ENCODE measurements at places on chromosomes 3 and 15. TPM values are rescaled to one million over a fixed set of nuclear protein-coding genes. Genes with fewer than 3 reads are reported as not detected.

BNC1 gene
- 0.47 TPM for total RNA-seq

CACNA2D2 gene
- not detected for total RNA-seq

NANOGP8 gene
- not detected for total RNA-seq

DOCK3 gene
- 0.12 TPM for total RNA-seq

WDR93 gene
- not detected for total RNA-seq

CDV3 gene
- total RNA-seq, result 135 TPM

SV2B gene
- 0.12 TPM for total RNA-seq

KNSTRN gene
- 10.5 TPM for total RNA-seq

HTR3D gene
- total RNA-seq, result not detected

IL5RA gene
- total RNA-seq, result not detected

ANKRD63 gene
- total RNA-seq, result not detected

FAN1 gene
- total RNA-seq, result 12.6 TPM

RASSF1 gene
- total RNA-seq, result 31.6 TPM

TBC1D21 gene
- not detected for total RNA-seq

CHDH gene
- total RNA-seq, result under 0.01 TPM

RUVBL1 gene
- 78.2 TPM for total RNA-seq

ABI3BP gene
- total RNA-seq, result 1.6 TPM

GPR149 gene
- total RNA-seq, result not detected

CHRNA5 gene
- 0.53 TPM for total RNA-seq

LMAN1L gene
- not detected for total RNA-seq

AADACL2 gene
- total RNA-seq, result not detected

NME9 gene
- 0.23 TPM for total RNA-seq

MASP1 gene
- total RNA-seq, result 20.2 TPM

EPHA3 gene
- total RNA-seq, result under 0.01 TPM

TMCO5A gene
- total RNA-seq, result not detected

GOLGB1 gene
- total RNA-seq, result 28.7 TPM

FGD5 gene
- 1.3 TPM for total RNA-seq

PLA1A gene
- 0.08 TPM for total RNA-seq

PLA2G4D gene
- not detected for total RNA-seq

SAMMSON gene
- total RNA-seq, result not detected

ZIC1 gene
- total RNA-seq, result 1.6 TPM

CCR3 gene
- total RNA-seq, result 0.94 TPM

PLSCR2 gene
- not detected for total RNA-seq

FGF12 gene
- not detected for total RNA-seq

CPB1 gene
- total RNA-seq, result not detected

PROS1 gene
- total RNA-seq, result 34.4 TPM

GOLGA6L7 gene
- not detected for total RNA-seq

OR5K2 gene
- total RNA-seq, result not detected

RTP4 gene
- 1.6 TPM for total RNA-seq

TRPC1 gene
- 29.0 TPM for total RNA-seq

PCSK6 gene
- total RNA-seq, result 3.4 TPM

LCMT2 gene
- total RNA-seq, result 7.3 TPM

DAZL gene
- total RNA-seq, result not detected

HAUS2 gene
- 16.5 TPM for total RNA-seq

SLC12A8 gene
- 8.4 TPM for total RNA-seq

TNFSF10 gene
- total RNA-seq, result 1.4 TPM

HHLA2 gene
- not detected for total RNA-seq

CPEB1 gene
- 1.7 TPM for total RNA-seq

SLCO2A1 gene
- not detected for total RNA-seq

FHIT gene
- 0.38 TPM for total RNA-seq

IL12A gene
- 0.15 TPM for total RNA-seq

SMCO1 gene
- not detected for total RNA-seq

HYAL1 gene
- 0.60 TPM for total RNA-seq

C2CD4B gene
- 0.68 TPM for total RNA-seq

GCSAM gene
- total RNA-seq, result not detected
